ENCODE measurements at places on chromosomes 16 and 17.

DNA sequence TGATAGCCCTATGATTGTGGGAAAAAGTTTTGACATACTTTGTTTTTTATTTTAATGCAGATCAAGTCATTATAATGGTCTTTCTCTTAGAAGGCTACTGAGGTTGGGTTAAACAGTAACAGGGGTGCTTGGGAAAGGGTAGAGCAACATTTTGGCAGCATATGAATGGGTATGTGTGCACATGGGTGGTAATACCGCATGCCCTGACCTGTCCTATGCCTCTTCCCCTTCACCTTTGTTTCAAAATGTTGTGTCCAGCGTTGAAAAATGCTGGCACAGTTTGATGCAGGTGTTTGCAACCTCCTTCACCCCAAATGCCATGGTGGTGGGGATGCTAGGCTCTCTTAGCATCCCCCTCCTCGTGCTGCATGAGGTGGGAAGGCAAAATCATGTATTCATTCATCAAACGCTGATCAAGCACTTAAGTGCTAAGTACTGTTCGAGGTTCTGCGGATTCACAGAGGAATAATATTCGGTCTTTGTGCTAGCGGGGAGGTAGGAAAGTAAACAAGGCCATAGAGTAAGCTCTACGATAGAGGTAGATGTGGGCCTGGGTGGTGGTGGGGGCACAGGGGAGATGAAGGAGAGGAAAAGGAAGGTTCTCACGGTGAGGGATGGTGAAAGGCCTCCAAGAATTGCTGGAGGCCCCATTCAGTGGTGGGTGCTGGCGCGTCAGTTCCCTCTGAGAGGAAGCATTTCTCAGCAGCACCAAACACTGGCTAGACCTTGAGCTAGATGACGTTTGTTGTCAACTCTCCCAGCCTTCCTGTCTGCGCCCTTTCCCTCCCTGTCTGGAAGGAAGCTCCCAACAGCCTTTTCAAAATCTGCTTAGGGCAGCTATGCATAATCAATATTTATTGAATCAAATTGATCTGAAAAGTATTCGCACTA is 13.3 kb upstream of the MARCHF10 start:
- DNase-seq, result no peak

DNA sequence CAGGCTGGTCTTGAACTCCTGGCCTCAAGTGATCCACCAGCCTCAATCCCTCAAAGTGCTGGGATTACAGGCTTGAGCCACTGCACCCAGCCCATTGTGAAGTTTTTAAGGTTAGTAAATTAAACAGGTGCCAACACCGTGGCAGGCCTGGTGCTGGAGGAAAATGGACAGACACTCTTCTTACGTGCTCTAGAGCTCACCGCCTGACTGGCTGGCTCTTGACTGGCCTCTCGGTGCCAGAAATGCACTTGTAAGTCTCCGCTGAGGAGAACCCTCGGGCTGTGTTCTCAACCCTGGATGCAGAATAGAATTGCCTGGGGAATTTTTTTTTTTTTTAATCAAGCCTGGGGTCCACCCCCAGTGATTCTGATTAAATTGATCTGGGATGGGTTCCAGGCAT is 10.3 kb upstream of the HAS3 start:
- DNase-seq, result no peak

- DNase-seq, result no peak
Measured at GRCh38 chr17:82559566-82560251, 40.2 kb downstream of the FOXK2 start.

DNA sequence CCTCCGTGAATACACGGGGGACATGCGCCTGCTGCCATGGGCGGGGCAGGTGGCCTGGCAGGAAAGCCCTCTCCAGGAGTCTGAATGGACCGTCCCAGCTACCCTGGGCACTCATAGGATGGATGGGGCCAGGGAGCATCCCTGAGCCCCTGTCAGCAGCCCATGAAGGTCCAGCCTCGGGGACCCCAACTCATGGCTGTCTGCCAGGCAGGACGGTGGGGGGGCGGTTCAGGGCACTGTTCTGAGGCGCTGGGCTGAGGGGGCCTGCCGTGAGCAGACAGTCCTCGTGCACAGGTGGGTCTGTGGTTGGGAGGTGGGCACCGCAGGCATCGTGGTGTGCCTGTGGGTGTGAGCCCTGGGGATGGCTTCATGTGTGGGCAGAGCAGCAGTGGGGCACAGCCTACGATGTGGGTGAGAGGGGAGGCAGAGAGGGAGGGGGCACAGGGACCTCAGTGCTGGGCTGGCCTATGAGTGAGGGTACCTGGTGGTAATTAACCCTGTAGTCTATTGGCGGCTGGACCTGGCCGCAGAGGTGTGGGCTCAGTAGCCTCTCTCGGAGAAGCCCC is 6.5 kb upstream of the PKMYT1 start:
- DNase-seq, result peak; percentile 5

GRCh38 chr17:81687770-81688541 is 4.1 kb downstream of the HGS start:
- peak; percentile 11 for DNase-seq

DNA sequence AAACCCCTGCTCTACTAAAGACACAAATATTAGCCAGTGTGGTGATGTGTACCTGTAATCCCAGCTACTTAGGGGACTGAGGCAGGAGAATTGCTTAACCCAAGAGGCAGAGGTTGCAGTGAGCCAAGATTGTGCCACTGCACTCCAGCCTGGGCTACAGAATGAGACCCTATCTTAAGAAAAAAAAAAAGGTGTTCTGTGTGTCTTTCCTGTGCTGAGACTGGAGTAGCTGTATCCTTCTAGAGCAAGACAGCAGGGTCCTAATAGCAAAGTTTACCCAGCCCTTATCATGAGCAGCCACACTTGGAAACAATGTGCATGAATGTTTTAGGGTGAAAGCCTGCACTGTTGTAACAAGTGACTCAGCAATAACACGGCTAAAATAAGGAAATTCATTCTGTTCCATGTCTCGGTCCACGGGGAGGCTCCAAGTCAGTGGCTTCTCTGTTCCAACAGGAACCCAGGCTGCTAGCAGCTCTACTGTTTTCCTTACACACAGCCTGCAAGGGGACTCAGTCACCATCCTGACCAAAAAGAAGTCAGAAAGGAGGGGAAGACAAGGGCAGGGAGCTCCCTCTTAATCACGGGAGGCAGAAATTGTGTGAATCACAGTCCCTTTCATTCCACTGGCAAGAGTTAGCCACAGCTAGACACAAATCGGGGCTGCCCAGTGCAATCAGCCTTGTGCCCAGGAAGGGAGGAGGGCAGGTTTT is 7.1 kb upstream of the SLC5A11 start:
- DNase-seq, result no peak

DNA sequence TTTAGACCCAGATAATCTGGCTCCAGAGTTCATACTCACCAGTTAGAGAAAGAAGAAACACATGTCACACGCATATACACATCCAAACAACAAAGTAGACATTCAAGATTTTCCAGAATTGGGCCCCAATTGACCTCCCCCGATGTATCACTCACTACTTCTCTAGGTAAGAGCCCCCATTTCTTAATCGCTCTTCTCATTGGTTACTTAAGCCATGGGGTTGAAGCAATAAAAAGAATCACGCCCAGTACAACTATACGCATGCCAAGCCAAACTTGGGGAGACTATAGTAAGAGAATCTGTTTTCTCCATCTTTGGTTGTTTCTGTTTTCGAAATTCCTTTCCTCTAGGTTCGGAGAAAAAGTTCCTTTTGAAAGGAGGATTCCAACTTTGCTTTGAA is 565 bp downstream of the DDX52 start:
- DNase-seq, result peak; percentile 16

DNA sequence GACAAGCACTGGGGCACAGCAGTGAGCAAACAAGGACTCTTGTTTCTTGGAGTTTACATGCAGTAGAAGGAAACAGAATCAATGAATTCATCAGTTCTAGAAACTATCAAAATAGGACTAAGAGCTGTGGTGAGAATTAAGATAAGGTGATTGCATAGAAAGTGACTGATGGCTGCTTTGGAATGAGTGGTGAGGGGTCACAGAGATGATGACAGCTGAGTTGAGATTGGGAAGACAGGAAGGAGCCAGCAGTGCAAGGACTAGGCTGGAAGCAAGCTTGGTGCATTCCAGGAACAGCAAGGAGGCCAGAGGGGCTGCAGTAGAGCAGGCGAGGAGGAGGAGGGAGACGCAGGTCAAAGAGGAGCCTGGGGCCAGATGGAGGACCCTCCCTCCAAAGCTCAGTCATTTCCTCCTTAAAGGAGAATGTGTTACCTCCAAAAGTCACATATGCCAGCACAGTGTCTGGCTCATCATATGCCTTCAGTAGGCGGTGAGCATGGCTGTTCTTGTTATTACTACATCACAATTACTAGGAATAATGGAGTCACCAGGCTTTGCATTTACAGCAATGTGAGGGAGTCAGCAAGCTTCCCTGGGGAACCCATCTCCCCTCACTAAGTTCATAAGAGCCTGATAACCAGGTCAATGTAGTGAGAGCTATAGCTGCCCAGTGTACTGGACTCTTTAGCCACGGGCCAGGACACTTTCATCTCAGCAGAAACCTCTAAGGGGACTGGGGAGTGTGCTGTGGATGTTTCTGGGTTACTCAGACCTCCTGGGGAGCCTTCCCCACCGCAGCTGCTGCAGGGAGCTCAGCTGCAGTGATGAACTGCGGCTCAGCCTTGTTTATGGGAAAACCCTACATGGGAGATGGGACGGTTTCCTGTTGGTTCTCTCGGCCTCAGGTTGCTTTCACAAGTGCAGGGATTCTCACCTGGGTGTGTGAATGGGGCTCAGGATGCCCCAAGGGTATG is 157.2 kb downstream of the SEC14L1 start:
- no peak for DNase-seq

DNA sequence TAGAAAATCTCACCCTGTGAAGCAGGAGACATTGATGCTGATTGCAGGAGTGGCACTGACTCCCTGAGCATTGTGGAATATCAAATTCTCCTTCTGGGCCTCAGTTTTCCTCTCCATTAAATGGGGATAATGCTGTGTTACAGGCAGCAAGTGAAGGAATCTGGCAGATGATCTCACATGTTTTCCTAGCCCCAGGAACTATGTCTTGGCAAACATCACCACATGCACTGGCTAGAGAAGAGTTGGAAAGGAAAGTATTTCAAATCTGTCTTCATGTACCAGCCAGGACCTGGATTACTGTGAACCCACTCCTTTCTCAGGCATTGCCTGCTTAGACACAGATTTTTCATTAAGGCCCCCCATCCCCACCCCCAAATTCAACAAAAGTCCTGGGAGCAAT is 13.6 kb upstream of the CCL8 start:
- no peak for DNase-seq

DNA sequence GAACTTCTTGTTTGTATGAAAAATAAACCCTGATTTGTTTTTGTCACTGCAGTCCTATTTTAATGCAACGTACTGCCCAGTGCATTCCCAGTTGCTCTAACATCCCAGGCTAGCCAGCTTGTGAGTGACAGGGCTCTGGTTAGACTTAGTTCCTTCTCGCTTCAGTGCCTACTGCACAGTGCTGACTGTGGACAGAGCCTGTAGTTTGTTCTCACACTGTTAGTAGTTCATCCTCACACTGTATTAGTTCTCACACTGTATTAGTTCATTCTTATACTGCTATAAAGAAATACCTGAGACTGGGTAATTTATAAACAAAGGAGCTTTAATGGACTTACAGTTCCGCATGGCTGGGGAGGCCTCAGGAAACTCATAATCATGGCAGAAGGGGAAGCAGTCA is 116.6 kb upstream of the SALL1 start:
- no peak for DNase-seq

DNA sequence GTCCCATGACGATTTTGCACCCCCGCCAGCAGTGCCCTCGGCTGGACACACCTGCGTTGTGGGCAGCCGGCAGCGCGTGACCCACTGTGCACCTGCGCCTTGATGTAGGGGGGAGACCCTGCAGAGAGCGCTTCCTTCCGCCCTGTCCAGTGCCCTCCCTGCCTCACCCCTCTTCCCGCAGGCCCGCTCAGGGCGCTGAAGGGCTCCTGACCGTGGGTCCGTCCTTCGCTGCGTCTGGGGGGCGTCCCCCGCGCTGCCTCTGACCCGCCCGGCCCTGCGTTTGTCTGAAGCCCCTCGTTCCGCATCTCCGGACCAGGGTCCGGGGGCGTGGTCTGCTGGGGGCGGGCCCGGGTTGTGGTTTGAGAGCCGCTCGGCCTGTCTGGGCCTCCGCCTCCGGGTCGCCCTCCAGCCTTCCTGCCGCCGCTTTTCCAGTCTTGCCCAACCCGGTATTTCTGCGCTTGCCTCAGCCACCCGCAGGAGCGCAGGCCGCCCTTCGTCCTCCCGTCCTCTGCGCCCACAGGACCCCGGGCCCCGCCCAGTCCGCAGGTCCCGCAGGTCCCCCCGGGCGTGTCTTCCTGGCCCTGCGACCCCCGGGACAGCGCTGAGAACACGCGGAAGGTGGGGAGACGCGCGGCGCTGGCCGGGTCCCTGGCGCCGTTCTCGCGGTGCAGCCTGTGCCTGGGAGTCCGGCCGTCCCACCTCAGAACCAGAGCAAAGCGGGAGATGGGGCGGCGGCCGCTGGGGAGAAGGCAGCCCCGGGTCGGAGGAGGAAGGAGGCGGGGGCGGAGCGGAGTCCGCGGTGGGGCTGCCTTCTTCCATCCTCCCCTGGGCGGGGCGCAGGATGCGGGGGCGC is 4.0 kb upstream of the IL17C start:
- peak; percentile 90 for DNase-seq

GRCh38 chr17:64157669-64158180 is 27.8 kb upstream of the ERN1 start:
- DNase-seq, result no peak

DNA sequence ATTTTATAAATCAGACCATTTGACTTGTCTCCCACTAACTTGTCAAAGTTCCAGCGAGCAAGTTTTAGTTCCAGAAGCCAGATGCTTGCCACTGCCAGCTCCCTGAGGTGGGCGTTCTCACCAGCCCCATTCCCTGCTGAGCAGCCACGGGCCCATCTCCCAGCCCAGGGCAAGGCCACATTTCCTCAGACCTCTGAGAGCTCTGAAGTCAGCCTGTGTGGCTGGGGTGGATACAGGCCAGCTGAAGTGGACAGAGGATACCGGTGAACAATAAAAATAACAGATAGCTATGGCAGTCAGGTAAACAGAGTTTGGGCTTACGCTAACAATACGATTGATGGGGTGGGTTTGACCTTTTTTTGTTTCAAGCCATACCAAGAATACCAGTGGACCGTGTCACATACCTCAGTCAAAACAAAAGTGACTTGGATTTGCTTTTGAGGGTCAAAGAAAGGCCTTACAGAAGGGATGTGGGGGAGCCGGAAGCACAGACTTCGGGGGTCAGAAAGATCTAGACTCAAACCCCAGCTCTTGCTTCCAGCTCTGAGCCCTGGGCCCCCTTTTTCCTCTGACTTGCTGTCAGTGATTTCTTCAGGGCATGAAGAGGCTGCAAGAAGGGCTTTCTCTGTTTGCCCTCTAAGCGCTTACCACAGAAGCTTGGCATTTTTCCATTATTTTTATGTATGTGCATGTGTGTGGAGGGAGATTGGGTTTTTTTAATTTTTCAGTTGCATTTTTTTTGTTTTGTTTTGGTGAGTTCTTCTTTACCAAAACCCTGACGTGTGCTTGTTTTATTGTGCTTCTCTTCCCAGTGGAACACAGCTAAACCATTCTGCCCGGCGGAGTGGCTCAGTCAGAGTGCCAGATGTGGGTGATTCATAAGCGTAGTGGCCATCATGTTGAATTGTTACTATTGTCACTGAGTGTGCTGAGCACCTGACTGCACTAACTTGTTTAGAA is 109.9 kb downstream of the GNAO1 start:
- DNase-seq, result no peak
